ENCODE measurements at places on chromosomes 12 and 14.

DNA sequence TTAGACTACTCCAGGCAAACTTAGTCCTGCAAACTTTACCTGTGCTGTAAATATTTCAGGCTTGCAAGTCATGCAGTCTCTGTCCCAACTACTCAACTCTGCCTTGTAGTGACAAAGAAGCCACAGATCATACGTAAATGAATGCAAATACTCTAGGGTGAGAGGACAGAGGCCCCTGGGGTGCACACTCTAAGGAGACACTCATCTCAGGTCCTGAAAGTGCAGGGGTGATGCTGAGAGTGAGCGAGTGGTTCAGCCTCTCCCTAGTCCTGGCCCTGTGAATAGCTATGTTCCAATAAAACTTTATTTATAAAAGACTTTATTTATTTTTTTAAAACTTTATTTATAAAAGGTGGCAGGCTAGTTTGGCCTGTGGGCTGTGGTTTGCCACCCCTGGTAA, 34.9 kb downstream of the HCAR2 start:
- no peaks in the 10 kb centered on the region for H3K36me3 ChIP-seq
- DNase-seq, result no peak
- no peaks in the 10 kb centered on the region for H3K27me3 ChIP-seq
- no peak overlapping the region for H3K4me3 ChIP-seq
- H3K27ac ChIP-seq, result no peak overlapping the region
- peaks cover 7% of the 10 kb centered on the region for H3K4me1 ChIP-seq

DNA sequence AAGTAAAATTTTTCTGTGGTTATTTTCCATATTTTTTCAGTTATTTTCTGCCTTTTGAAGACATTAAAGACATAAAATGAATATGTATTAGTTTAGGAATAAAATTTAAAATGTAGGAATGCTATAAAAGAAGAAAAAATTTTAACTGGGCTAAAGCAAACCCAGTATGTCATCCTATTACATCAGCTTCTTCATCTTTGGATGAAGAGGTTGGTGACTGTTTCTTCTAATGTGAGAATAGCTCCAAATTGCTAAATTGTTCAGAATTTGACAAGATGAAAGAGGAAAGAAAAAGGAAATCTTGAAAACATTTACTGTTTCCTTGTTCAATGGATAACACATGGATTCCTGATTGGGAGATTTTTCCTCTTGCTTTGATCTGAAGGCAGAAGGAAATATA, 52.7 kb upstream of the PZP start:
- no peaks in the 10 kb centered on the region for H3K4me1 ChIP-seq
- DNase-seq, result no peak

DNA sequence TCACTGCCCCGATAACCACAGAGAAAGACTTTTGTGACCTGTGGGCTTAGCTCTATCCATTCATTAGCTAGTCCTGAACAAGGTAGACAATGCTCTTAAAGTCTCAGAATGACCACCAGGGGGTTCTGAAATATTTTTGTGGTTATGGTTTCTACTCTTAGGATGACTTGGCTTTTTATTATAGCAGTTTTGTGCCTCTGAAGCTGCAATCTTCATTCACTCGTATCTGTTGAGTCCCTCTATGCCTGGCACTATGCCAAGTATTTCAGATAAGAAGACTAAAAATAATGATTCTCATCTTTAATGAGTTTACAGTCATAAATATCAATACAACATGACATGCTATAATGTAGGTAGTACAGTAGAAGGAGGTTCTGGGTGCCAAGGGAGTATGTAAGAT, 130.8 kb upstream of the TRHDE start:
- H3K27ac ChIP-seq, result no peak overlapping the region
- H3K4me3 ChIP-seq, result no peak overlapping the region
- no peak for DNase-seq

DNA sequence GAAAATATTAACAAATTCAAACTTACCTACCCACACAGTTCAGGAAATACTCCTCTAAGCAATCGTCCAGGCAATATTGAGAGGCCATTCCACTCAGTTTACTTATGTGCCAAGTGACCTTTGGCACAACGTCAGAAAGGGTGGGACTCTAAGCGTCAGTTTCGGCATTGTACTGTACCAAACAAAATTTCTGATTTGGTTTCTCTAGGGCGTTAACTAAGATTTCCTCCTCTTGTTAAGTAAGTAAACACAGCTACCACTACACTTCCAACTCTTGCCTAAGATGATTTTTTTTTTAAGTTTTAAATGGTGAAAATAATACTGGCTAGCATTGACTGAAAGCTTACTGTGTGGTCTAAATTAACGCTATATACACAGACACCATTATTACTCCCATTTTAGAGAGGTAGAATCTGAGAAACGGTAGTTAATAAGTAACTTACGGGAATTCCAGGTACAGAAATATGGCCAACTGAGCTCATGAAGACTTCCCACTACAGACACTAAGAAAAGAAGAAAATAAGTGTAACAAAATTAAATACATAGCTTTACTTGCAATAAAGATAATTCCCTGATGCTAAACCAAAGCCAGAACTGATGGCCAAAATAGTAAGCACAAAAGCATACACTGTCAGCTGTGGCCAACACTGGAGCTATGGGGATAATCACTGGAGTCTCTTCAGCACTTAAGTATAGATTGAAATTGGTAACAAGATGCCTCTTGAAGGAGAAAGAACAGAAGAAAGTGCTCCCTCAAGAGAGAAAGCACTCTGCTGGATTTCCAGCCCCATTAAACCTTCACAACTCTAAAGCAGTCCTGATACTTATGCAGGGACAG, 76.1 kb downstream of the EPS8 start:
- H3K27me3 ChIP-seq, result no peaks in the 10 kb centered on the region
- H3K4me1 ChIP-seq, result no peaks in the 10 kb centered on the region
- H3K36me3 ChIP-seq, result no peaks in the 10 kb centered on the region
- no peak overlapping the region for H3K27ac ChIP-seq
- H3K4me3 ChIP-seq, result no peak overlapping the region
- no peak for DNase-seq
